ENCODE measurements at places on chromosomes 12 and 14.

GRCh38 chr14:59358784-59359183 is 106.4 kb downstream of the GPR135 start:
- DNase-seq, result no peak

- DNase-seq, result no peak
Observed at GRCh38 chr12:56223571-56224101, 506 bp upstream of the NABP2 start.

GRCh38 chr12:32559434-32559833 is 119.7 kb upstream of the DNM1L start:
- no peak for DNase-seq

DNA sequence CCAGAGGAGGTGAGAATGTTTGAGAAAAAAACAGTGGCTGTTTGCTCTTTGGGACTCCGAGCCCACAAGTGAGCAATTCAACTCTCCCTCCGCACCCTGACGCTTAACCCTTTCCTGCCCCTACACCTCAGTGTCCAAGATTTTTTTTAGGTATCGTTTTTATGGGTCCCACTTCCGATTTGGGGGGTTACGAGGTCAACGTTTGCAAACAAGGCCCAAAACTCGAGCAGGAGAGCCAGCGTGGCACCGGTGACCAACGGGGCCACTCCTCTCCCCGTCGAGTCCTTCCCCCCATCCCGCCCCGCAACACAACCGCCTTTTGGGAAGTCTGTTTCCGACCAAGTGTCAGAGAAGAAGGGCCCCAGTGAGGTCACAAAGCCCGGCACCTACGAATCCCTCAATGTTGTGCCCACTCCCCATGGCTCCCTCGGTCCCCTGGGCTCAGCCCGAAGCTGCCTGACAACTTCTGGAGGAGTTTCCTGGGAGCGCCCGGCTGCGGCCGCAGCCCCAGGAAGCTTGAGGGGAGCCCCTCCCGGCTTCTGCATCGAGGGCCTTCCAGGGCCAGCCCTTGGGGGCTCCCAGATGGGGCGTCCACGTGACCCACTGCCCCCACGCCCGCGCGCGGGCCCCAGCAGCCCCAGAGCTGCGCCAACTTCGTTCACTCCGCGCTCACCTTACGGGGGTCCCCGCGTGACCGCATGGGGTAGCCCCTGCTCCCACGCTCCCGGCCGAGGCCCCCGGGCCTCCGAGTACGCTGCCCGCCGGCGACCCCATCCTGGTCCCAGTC is 1.2 kb downstream of the CDK2AP1 start:
- DNase-seq, result peak; percentile 35

GRCh38 chr12:24731596-24731995 is 217.3 kb downstream of the BCAT1 start:
- DNase-seq, result no peak

GRCh38 chr14:52129721-52130120 is 60.9 kb upstream of the NID2 start:
- DNase-seq, result no peak

- DNase-seq, result no peak
Observed at GRCh38 chr14:22561661-22562579, 27.1 kb downstream of the DAD1 start.

- DNase-seq, result no peak
Observed at GRCh38 chr14:102417646-102418045, 54.9 kb downstream of the TECPR2 start.

DNA sequence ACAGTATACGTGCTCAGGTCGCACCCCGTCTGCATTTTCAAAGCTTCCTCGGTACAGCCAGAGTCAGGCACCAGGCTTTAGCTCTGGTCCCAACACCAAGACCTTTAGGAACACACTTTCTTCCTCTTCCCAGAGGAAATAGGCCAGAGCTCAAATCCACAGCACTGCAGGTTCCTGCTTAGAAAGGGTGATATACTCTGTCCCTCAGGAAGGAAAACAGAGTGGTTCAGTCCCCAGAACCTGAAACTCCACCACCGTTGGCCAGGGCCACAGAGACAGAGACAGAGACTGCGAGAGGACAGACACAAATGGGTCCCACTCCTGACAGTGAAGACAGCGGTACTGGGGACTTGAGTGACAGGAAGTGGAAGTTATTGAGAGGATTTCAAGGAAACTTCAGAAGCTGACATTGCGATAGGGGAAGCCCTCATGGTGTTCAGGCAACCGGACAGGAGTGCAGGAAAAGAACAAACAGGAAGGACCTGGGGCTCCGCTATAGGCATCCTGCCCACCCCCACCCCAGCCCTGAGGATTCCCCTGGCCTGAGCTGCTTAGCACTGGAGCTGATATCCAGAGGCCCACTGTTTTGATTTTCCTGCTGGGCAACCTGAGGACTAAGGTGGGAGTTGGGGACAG is 5.5 kb upstream of the KRT8 start:
- DNase-seq, result no peak

- no peak for DNase-seq
Observed at GRCh38 chr12:3882896-3883564, 9.8 kb upstream of the PARP11 start.

GRCh38 chr14:98593361-98593761 is 678.6 kb downstream of the BCL11B start:
- DNase-seq, result no peak

DNA sequence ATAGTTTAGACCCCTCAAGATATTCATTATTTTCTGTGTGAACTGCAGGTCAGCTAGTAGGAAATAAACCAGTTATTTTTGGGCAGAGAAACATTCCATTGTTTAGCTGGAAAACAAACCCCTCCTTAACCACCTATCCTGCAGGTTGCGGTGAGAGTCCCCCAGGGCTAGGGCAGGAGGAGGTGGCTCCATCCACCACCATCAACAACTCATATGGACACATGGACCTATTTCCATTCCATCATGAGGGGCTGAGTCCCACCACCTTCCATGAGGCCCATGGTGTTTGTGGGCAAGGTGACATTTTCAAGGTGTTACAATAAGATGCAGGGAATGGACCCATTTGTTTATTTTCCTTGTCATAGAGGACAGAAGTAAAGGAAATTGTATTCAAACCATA is 160.1 kb downstream of the FOXN3 start:
- no peak for DNase-seq
